ENCODE measurements at places on chromosomes 12 and 14.

DNA sequence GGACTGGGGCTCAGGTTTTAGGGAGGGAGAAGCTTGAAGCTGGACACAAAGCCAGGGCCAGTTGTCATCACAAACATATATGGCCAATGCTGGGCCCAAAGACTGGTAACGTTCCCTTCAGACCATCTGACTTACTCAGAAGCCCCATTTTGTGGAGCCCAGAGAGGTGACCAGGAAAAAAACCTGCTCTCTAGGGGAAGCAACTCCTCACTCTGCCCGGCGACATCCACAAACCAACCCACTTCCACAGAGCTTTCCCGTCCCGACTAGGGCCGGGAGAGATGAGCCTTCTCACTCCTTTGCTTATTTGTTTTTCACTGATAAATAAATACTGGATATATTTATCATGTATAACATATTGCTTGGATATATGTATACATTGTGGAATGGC is 180.9 kb upstream of the RTL1 start:
- DNase-seq, result no peak

DNA sequence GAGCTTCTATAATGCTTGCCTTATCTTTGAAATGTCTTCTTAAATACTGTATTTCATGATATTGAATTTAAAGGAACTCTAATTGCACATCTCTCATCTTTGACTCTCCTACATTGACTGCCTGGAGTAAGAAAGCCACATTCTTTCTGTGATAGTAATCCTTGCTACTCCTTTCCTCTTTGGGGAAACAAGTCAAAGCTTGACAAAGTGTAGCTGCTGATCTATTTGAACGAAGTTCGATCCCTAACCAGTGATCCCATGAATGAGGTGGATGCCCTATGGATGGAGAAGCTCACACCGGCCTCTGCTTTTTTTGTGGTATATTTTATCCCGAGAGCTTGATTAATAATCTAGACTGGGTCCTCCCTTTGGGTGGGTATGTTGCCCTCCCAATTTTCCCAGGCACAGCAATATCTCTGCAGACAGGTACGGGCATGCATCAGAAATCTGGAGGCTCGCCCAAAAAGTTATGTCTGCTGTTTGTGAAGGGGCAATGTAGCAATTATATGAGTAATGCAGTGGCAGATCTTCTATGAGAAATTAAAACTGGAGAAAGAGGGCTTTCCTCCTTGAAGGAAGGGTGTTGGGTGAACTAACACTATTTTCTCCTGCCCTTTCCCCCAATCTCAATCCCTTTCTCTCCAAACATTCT is 163.0 kb upstream of the FRMD6 start:
- DNase-seq, result no peak

DNA sequence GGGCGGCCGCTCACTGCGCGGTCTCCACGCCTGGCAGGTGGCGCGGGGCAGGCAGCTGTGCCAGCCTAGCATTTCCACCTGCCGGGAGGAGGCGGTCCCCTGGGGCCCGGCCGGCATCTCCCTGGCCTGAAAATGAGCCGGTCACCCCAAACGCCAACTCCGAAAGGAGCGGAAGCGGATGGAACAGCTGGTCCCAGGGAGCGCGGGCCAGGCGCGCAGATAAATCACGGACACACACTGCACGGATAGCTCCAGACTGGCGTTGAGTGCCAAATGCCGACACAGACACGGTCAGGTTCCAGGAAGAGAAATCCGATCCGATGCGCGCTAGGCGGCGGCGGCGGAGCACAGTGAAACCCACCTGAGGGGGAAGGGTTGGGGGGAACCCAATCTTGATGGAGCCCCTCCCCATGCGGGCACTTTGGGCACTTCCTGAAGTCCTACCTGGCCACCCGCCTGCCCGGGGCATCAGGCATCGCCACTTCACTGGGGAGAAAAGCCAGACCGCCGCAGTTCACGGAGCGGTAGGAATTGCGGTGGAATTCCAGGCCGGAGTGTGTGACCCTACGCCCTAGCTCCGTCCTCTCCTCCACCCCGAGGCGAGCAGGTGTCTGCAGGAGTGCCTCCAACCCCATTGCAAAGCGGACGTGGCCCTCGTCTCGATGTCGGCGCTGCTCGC is 624 bp upstream of the PLEKHD1 start:
- no peak for DNase-seq

DNA sequence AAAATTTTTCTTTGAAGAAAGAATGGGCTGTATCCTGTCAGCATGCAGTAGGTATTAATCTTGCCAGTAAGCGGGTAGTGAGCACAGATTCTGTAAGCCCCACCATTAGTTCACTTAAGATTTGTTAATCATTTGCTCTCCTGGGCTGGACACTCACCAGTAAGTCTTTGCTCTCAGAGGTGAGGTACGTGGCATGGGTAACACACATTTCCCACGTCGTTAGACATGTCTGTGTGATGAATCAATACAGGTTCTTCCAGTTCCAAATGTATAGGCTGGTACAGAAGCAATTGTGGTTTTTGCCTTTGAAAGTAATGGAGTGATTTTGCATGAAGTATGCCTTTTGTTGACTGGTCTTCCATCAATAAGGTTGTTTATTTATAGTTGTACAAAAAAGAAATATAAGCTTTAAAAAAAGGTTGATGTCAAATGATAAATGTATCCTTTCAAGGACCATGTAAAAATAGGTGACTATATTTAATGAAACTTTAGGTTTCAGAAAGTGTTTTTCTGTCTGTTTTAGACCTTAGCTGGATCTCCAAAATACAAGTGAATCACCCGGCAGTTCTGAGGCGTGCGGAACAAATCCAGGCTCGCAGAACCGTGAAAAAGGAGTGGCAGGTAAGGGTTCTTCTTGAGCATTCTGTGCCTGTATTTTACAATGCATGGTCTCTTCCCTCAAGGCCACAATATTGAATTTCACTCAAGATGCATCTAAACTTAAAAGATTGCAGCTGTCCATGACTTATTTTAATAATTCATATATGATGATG is 45.5 kb downstream of the DERA start:
- no peak for DNase-seq

- no peak for DNase-seq
Measured at GRCh38 chr12:15541996-15542631, 219.8 kb downstream of the PTPRO start.

- no peak for DNase-seq
Measured at GRCh38 chr12:13957576-13957975, 23.8 kb downstream of the GRIN2B start.

DNA sequence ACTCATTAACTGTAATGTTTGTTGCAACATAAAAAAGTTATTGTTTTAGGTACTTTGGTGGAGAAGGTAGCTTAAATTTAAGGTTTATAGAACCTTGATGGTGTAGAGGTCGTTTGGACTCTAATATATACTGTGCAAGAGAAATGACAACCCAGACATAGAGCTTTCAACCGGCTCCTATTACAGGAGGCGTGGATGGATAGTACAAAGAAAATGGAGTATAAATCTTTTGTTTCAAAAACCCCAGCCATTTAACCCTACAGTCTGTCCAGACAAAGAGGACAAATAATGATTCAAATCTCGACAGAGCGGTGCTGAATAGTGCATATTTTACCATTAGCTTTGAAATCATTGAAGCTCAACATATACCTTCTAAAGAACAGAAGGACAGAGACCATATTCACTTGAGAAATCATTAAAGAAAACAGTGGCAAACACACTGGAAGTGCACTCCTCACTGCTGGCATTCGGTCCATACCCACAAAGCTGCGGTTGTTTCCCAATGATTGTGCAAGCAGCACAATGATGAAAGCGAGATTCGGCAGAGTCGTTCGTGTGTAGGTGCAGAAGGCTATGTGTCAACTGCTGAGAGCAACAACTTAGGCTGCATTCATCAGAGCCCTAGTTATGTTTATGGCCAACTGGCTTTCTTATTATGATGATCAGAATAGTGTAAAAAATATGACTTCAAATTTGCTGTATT is 688.6 kb downstream of the NOVA1 start:
- no peak for DNase-seq

GRCh38 chr14:94213741-94214140 is 39.6 kb downstream of the PPP4R4 start:
- no peak for DNase-seq

- no peak for DNase-seq
Measured at GRCh38 chr12:76627346-76628135, 68.0 kb upstream of the OSBPL8 start.

DNA sequence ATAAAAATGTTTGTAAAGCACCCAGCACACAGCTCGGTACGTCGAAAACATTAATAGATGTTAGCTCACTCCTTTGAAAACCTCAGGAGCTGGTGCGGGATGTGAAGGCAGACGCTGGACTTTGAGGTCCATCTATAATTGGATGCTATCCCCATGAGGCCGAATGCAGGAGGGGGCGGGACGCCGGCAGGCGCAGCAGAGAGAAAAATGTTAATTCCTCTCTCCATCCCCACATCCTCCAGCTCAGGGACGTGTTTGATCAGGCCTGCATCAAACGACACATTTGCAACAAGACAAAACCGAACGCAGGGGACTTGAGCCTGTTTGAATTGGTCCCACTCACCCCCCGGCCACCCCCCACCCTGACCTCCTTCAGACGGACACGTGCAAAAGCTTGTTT is 231.0 kb downstream of the RBM19 start:
- no peak for DNase-seq

GRCh38 chr12:106601031-106601430 is 18.2 kb downstream of the RFX4 start:
- DNase-seq, result no peak

GRCh38 chr12:130873825-130874224 is 2.0 kb downstream of the RAN start:
- DNase-seq, result no peak

All from smooth muscle cell of the brain vasculature (primary cell).